SK-N-DZ (cell line): ENCODE measurements at places on chromosomes 1 and 21.
A peak's percentile ranks its signal among the peaks of the same experiment; 100 is the strongest.

DNA sequence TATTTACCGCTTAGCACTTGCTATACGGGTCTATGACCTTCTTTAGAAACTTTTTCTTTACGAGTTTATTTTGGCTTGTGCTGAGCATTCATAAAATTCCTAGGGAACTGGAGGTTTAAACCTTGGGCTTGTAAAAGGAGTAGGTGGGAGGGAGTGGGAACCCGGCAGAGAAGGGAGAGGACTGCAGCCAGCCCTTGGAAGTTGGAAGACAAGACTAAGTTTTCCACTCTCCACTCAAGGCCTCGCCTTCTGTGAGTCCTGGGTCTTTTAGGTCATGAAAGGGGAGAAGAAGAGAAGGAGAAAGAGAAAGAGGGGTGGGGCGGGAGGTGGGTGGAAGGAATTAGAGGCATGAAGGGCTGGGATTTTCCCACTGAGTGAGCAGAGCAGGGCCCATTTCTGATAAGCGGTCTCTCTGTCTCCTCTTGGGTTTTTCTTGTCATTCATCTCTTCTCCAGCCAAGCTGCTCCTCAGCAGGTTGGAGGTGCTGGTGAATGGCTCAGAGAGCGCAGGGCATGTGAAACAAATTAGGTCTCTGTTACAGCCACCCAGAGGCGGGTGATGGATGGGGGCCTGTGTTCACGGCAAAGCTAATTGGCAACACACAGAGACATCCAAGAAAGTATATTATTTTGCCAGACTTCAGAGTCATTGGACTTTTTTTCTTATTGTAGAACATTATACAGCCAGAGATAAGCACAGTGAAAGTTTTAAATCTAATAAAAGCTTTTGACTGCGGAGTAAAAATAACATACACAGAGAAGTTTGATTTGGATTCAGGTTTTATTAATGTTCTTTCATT is 247.3 kb downstream of the FOXD2 start:
- DNase-seq, result no peak

DNA sequence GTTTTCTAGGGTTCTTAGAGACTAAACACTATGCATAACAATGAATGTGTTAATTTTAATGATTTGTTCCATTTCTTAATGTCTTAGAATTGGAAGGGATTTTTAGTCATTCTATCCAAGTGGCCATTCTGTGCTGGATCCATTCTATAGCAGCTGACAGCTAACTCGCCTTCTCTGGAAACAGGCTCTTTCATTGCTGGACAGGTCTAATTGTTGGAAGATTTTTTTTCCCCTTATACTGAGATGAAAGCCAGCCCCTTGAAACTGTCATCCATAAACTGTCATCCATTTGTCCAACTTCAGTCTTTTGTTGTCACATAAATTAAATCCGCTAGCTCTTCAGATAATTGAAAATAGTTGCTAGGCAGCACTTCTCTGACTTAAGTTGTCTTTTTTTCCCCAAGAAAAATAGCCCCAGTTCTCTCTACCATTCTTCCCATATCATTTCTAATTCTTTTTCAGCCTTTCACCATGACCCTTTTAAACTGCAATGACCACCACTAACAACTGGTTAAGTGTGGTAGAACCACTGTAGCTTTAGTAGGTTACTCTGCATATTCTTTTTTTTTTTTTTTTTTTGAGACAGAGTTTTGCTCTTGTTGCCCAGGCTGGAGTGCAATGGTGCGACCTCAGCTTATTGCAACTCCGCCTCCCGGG is 19.7 kb downstream of the AK4 start:
- peak; percentile 26 for DNase-seq

DNA sequence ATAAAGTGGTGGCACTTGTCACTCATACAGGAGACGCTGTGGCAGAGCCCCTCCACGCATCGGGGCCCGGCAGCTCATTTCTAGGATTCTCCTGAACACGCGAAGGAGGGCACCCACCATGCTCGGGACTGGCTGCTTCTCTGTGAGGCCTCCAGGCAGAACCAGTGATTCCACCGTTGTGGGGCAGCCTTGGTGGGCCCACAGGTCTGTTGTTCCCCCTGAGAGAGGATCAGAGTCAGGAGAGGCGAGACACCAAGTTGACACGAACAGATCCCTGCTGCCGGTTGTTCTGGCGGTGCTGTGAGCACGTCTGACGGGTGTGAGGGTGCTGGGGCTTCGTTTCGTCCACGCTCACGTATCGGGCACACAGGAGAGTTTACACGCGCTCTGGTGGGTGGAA is 26.6 kb downstream of the PRKCZ start:
- DNase-seq, result no peak

DNA sequence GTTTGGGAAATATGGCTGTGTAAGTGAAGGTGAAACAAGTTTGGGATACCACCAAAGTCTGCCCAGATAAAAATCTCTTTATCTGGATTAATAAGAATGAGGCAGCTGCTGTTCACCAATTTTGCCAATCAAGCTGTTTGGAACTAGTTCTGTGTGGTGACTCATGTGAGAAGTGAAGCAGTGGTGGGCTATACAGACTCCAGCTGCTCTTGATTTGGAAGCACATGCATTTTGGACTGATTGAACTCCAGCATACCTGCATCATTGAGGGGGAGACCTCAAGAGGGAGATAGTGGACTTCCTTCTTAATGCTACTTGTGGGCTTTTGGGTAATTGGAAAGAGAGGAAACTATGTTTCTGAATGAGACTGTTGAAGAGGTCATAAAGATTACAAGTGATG is 99.2 kb upstream of the B3GALT2 start:
- no peak for DNase-seq

- DNase-seq, result no peak
Observed at GRCh38 chr21:32516756-32517649, 68.3 kb downstream of the TCP10L start.

DNA sequence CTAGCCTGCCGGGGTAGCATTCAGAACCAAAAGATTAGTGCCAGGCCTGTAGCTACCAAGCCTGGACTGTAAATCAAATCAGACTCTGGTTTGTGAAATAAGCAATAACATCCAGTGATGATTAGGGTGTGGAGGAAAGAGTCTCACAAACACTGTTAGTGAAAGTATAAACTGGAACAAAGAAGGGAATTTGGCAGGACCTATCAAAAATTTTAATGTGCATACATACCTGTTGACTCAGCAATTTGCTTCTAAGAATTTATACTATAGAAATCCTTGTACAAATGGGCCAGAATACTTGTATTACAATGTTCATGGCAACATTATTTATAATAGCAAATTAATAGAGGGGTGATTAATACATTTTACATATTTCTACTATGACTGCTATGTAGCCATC is 109.8 kb upstream of the WARS2 start:
- DNase-seq, result no peak

DNA sequence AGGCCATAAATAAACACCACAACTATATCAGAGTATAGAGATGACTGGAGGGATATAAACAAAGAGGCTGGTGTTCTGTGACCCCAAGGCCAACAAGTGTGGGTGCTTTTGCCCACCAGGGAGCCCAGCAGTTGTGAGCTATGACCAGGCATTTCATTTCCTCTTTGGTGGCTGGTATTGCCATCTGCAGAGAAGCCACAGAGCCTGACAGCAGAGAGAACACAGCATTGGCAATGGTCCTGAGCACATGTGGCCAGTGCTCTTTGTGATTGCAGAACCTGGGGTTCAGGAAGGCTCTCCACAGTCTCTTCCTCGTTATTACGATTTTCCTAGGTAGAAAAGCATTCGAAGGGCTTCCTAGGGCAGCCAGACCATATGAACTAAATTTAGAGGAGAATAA is 112.3 kb downstream of the TM2D1 start:
- no peak for DNase-seq

GRCh38 chr1:109315288-109315687 is 8.5 kb upstream of the MYBPHL start:
- DNase-seq, result no peak

DNA sequence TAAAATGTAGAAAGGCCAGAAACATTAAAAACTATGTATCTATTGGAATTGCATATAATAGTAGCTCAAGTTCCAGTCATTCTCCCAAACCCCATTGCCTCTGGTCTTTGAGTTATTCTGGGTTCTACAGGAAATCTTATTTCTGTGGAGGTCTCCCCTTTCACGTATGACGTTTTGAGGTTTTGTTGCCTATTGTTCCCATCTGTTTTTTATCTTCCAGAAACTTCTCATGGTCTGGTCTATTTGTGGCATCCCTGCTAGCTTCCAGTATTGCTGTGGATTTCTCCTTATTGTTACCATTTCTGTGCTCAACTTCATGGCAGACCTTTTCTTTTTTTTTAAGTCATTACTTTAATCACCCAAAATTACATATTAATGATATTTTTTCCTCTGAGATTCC is 43.3 kb downstream of the DTL start:
- no peak for DNase-seq

GRCh38 chr1:175192111-175192629 is 406 bp downstream of the KIAA0040 start:
- no peak for DNase-seq

GRCh38 chr1:93999840-94000415 is 90.7 kb upstream of the GCLM start:
- no peak for DNase-seq

DNA sequence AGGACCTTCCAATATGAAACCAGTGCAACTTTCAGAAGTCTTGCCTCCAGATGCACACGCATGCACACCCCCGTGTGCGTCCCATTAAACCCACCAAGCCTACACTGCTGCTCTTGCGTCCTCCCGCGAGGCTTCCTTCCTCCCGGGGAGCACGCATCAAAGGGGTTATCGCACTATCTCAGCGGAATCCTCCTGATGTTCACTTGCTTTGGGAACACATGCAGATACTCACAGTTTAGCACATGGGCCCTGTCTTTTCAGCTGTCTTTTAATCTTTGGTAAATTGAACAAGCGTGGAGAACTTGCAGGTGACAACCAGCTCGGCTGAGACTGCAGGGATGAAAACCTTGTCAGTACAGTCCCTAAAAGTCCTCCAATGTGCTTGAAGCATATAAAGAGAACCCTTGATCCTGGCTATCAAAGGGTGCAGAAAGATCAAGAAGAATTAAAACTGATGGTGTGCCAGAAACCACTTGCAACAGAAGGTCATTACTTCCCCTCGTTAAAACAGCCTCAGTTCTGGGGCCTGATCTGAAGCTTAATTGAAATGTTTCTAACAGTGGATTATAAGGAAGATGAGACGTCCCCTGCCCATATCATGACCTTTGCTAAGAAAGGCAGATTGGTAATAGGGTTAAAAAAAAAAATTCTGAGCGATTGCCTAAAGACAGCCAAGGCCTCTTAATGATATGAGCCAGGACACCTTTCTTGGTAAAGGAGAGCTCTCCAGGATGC is 149.4 kb upstream of the LMO4 start:
- peak; percentile 56 for DNase-seq

DNA sequence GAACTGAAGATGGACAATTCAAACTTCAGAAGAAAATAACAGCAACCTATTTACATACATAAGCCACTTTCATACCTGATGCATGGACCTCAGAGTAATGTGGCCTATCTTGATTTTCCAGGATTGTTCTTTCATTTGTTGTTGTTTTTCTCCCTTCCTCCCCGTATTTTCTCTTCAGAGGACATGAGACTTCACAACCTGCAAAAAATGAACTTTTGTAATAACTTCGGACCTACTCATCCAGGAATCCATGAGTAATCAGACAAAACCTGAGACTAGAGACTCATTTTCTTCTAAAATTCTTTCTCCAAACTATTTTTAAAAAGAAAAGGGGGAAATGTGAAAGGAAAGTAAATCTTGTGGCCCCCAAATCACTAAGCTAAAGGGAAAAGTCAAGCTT is 17.6 kb upstream of the PLA2G5 start:
- DNase-seq, result no peak

GRCh38 chr1:24765308-24765988 is 20.2 kb downstream of the CLIC4 start:
- no peak for DNase-seq

- no peak for DNase-seq
Observed at GRCh38 chr1:220335668-220336067, 63.4 kb upstream of the RAB3GAP2 start.

GRCh38 chr21:20698585-20698984 is 299.6 kb upstream of the NCAM2 start:
- DNase-seq, result no peak

GRCh38 chr1:177219554-177220458 is 49.0 kb downstream of the BRINP2 start:
- no peak for DNase-seq

GRCh38 chr1:38444311-38444710 is 397.7 kb upstream of the POU3F1 start:
- DNase-seq, result no peak

DNA sequence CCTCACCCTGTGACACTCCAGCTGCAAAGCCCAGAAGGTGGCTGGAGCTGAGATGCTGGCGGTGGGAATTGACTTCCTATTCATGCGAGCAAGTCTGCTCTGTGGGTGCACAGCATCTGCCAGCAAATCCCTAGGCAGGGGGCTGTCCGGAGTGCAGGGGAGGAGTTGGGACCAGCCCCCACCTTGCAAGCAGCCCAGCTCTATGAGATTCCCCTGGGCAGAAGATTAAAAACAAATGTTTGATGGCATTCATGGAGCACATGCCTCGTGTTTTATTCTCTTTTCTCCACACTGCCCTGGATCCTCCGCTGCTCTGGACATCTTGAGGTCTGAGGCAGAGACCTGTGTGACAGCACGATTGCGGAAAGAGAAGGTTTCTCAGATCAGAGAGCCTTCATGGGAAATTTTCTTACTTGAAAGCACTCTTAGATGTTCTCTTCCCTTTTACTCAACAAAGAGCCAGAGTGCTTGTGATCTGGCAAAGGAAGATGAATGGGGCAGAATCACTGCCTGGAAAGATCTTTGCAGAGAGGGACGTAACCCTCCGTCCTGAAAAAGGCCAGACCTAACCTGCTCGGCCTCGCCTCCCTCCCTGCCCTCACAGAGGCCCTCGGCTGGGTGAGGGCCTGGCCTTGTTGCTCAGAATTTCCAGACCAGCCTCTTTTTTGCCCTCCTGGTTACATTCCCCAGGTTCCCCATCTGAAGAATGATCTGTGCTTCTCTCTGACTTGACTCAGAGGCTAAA is 597.1 kb downstream of the KIF26B start:
- peak; percentile 40 for DNase-seq

- no peak for DNase-seq
Observed at GRCh38 chr1:220121791-220122530, 28.0 kb downstream of the IARS2 start.

GRCh38 chr1:237309595-237310118 is 267.7 kb downstream of the RYR2 start:
- DNase-seq, result no peak

GRCh38 chr1:218711001-218711400 is 365.9 kb downstream of the TGFB2 start:
- DNase-seq, result no peak

DNA sequence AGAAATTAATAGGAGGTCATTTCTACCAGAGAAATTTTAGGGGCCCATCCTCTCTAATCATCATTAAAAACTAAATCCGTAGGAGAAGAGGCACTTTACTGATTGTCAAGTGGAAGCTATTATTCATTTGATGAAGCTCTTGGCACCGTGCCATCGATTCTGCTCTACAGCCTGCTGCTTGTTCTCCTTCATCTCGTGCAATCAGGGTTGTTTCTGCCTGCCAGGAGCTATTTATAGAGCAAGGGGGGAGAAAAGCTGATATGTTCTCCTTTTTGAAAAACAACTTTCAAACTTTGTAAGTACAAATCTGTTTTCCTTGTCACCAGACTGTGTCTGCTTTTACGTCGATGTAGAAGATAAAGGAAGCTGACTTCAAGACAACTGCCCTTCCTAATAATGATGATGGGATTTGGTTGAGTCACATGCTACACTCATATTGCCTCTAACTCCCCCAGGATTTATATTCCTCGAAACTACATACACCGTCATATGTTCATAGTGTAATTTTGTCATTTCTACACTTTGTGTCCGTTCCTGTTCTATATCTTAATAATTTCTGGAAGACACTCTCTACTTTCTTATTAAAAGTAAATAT is 169.6 kb upstream of the LHX8 start:
- peak; percentile 55 for DNase-seq

- DNase-seq, result no peak
Observed at GRCh38 chr1:161730050-161730564, 8.8 kb downstream of the FCRLB start.
